ENCODE measurements at places on chromosomes 6 and 20.

DNA sequence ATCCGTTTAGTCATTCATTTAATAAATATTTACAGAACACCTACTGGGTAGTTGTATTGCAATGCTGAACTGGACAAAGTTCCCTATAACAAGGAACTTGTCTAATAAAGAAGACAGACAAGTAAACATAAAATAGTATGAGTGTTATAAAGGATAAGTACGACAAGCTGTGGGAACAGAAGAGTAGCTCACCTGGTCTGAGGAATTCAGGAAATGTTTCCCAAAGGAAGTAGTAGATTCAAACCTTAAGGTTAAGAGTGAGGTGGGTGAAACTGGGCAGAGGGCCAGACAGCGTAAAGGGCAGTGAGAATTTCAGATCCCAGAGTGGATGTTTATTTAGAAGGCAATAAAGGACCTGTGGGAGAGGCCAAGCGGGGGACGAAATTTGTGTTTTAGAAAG, 72.3 kb upstream of the CD2AP start:
- no peak for DNase-seq

DNA sequence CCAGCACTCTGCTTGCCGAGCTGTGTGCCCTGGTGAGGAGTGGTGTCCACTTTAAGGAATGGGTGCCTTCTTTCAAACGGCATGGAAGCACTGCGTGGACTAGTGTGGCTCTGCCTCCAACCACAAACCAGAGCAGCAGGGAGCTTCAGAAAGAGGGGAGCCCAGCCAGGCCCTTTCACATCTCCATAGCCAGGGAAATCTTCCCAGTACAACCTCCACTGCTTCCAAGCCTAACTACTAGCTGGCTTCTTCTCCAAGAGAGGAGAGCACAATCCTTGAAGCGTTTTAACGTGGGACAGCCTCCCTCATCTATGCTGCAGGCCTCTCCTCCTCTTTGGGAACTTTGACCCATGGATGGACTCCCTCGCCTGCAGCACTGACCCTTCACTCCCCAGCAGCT, 26.7 kb downstream of the TNXB start:
- no peak for DNase-seq

DNA sequence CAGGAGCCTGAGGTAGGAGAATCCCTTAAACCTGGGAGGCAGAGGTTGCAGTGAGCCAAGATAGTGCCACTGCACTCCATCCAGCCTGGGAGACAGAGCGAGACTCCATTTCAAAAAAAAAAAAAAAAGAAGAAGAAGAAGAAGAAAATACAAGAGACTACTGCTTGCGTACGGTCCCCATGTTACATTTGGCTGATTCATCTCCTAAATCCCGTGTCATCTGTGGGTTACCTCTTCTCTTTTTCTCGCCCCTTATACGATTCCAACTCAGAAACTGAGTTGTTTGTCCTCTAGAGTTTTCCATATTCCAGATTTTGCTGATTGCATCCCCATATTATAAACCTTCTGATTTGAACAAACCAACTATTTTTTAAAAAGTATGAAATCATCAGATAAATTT, 62.4 kb upstream of the NELFCD start:
- no peak for DNase-seq

DNA sequence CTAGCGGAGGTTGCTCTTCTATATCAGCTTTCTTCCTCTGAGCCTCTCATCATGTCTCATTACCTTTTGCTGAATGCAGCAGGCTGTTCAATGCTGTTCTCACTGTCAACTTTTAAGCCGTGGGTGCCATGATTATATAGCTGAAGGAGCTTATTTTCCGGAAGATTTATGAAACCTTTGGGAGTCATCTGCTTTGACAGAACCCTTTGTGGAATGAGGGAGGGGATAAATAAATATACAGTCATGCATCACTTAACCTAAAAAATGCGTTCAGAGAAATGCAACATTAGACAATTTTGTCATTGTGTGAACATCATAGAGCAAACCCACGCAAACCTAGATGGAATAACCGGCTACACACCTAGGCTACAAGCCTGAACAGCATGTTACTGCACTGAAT, 102.2 kb upstream of the AKAP12 start:
- DNase-seq = no peak

DNA sequence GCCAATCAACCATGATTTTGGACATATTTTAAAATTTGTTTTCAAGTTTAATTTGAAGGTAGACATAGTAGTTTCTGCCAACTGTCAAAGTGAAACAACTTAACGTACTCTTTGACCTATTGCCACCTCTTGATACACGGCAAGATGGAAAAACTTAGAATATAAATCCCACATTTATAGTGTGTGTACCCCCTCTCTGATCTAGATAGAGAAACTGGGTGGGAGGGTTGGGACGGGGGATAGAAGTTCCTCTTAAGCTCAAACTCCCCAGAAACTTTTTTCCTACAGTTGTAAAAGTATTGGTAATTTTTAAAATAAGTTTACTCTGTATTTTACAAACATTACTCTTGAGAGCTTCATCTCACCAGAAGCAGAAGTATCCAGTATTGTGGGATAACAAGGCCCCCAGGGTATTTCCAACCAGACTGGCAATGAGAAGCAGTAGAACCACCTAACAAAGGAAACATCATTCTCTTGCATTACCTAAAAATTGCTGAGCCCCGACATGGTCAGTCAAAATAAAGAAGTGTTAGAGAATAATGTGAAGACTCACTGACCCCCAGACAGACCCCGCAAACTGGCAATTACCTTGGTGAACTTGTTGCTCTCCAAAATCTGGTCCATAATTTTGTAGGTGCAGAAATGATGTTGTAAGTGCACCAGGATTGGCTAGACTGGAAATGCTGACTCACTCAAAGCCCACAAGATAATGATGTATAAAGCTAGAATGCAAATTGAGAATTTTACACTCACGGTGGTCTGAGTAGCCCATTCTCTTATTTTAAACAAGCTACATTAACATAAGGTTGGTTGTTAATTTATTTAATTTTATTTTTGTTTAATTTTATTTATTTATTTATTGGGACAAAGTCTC, 74.7 kb upstream of the TNFAIP3 start:
- no peak for DNase-seq

GRCh38 chr6:155130161-155130853, 133.5 kb upstream of the CLDN20 start:
- no peak for DNase-seq

- no peak for DNase-seq
Measured at GRCh38 chr6:107319906-107320530, 139.3 kb downstream of the PDSS2 start.
